ENCODE measurements at places on chromosomes 7 and 10. TPM values are rescaled to one million over a fixed set of nuclear protein-coding genes. Genes with fewer than 3 reads are reported as not detected.

RBP3 gene
- not detected for total RNA-seq

AGR2 gene
- not detected for total RNA-seq

PKD2L1 gene
- total RNA-seq = not detected

HGF gene
- total RNA-seq = 51.1 TPM

SEMA3D gene
- 11.8 TPM for total RNA-seq

LMBR1 gene
- total RNA-seq = 56.6 TPM

All from smooth muscle cell of the pulmonary artery (primary cell).